Anterior cingulate cortex (tissue), 58 donors: ENCODE measurements at places on chromosomes 5 and 9.

DNA sequence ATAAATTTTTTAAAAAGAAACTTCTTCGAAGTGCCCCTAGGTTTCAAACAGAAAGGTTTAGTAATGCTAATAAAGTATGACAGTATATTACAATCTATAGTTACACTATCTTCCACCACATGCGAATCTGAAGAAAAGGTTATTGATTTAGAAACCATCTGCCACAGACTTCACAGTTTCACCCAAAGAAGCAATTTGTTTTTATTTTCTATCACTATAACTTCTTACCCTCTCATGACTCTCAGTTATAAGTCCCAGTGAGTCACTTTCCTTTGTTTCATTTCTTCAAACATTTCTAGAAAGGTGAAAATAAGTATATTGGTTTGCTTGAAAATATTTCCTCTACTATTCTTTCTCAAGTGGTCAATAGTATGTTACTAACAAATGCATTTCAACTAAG lies 93.6 kb downstream of the MCTP1 start:
- DNase-seq = no peak

GRCh38 chr5:14407051-14407450 lies 174.5 kb upstream of the OTULINL start:
- DNase-seq = no peak

GRCh38 chr5:150112201-150113046 lies 26.1 kb upstream of the CSF1R start:
- no peak for DNase-seq

- peak; percentile 61 for DNase-seq
These were observed 133.9 kb upstream of the MTAP start for GRCh38 chr9:21668516-21668915.

DNA sequence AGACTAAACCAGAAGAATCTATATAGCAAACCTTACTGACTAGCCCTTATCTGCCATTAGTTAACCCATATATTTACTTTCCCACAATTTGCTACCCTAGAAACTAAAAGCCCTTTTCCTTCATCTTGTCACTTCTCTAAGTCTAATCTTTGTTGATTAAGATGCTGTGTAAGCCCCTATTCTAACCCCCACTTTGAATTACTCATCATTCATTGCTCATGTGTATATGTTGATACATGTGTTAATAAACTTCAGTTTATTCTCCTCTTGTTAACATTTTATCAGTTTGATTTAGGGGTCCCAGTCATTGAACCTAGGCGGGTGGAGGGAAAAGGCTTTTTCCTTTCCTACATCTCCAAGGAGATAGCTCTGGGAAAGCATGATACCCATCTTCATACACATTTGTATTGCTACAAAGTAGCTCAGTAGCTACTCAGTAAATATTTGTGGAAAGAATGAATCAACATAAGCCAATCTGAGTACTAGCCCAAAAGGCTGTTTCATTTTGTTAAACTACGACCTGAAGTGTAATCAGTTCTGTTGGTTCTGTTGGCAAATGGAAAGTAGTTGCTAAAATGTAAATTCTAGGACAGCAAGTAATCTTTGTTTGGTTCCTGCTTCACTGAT lies 35.1 kb upstream of the NDFIP1 start:
- no peak for DNase-seq
